ENCODE measurements at places on chromosomes 1 and 21. TPM values are rescaled to one million over a fixed set of nuclear protein-coding genes. Genes with fewer than 3 reads are reported as not detected.

- DNase-seq, result no peak
These were observed 30.6 kb downstream of the QSOX1 start for GRCh38 chr1:180185281-180185680.

DNA sequence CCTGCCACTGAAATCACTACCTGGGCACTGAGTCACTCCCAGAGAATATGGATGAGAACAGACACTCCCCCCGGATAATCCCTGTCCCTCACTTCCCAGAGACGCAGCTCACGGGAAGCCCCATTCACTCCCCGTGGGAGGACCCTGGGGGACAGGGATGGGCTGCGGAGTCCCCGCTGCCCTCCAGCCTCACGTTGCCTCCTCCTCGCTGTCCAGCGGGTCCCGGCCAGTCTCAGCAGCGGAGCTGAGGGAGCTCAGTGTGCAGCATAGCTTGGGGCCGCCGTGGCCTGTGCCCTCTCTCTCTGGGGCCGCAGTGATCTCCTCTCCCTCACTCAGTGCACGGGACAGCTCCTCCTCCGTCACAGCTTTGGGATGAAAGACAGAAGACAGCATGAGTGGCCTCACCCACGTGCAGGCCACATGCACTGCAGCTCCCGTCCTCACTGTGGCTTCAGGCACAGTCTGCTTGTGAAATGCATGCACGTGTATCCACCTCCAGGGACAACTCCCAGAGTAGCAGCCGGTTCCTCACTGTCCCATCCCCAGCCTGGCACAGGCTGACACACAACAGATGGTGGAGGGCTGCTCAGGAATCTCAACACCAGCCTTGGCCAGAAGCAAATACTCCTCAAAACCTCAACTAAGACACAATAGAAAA lies 7.4 kb downstream of the CFAP410 start:
- DNase-seq, result no peak

DNA sequence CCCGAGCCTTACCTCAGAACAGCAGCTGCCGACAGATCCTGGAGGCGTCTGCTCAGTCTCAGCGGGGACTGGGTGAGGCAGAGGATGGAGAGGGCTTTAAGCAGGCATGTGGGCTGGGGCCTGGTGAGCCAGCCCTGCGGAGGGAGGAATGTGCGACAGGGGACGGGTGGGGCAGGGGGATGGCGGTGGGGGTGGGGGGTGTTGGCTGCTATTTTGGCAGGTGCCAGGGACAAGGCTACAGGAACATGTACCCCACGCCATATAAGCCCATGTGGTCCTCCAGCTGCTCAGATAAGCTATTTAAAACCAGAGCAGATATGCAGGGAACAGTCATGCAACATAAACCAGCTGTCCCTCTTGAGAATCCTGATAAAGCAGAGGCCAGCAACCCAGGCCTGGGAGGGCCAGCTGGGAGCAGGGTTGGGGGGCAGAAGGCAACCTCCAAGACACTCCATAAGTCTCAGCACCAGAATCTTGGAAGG lies at the start of gene TNNT2:
Gene TNNT2, minus strand, starts transcription at position 70 of the 482 bp plus-strand sequence. CDS start 4,426 bp downstream, outside the sequence.
- DNase-seq, result no peak

CD5L gene
- not detected for total RNA-seq

PPFIA4 gene
- total RNA-seq, result 7.0 TPM

DNA sequence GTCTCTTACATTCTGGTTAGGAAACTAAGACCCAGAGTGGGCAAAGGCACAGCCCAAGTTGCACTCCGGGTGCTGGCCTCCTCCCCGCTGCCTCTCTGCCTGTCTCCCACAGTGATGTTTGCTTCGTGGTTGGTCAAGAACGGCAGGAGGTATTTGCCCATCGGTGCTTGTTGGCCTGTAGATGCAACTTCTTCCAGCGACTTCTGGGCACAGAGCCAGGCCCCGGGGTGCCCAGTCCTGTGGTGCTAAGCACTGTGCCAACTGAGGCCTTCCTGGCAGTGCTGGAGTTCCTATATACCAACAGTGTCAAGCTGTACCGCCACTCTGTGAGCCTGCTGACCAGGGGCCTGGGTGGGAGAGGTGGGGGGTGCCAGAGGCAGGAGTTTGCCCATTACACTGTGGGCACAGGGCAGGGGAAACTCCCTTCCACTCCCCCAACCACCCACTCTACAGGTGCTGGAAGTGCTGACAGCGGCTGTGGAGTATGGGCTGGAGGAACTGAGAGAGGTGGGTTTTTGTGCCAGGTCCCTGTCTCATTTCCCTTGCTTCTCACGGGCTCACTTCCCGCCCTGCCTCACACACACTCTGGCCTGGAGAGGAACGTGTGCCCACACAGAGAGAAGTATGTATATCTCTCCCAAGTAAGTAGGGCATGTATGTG lies 1.9 kb downstream of the BTBD19 start:
- DNase-seq, result no peak

DNA sequence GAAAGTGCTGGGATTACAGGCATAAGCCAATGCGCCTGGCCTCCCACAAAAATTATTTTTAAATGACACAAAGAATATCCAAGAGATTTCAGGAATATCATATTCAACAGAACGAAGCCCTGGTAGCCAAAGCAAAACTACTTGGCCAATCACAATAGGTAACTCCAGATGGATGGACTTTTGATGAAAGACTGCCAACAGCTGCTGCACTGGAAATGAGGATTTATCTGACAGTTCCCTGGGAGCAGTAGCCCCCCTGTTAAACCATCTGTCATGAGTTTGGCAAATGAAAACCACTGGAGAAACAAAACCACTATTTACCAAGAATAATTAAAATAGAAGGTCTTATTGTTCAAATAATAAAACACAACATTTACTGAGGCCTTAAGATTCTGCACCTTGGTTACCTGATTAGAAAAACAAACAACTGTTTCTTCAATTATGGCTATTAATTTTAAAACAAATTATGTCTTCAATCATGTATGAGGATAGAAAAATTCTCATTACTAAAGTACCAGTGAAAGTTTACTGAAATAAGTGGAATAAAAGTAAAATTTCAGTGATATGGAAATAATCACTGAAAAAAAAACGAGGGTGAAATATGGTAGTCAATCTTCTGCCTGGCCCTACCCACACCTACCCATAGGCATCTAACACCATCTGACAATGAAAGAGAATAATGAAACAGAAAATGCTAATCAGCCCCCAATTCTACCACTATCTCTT lies 34.3 kb upstream of the PSMG1 start:
- no peak for DNase-seq

DNA sequence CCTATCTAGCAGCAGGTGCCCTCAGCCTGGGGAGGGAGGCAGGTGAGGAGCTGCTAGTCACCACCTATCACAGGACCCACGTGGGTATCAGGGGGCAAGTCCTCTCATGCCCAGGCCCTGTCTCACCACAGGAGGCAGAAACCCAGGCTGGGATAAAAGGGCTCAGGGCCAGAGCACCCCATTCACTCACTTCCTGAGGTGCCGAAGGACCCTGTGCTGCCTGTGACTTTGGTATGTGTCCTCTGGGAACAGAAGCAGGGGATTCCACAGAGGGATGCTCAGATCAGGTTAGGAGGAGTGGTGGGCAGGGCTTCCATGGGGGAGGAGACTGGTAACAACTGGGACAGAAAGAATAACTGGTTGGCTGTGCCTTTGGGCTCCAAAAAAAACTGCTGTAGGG lies at the start of gene LCE1E:
Gene LCE1E, plus strand, starts transcription at position 181 of the 400 bp plus-strand sequence. CDS start 1,043 bp downstream, outside the sequence.
- DNase-seq, result no peak

DNA sequence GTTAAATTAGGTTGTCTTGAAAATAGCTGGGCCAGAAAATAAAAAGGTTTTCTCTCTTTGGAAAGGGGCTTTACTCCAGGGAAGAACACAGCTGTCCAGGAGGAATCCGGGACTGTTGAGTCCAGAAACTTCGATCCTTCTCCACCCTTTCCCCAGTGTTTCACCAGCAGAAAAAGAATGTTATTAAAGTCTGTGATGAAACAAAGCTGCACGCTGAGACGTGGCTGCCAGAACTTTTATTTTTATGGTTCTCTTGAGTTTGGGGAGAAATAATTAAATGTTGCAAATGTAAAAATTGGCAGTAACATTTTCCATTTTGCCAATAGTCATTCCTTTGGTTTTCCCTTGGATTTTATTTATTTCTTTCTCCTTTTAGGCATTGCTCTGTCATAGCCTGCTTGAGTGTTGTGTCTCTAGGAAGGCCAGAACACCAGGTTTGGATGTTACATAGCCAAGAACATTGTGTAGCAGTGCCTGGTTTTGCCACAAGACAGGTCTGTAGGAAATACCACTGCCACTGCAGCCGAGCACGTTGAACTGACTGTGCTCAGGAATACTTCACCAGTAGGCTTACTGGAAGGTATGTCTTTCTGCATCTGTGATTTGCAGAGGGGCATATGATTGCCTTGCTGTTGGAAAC lies 87.4 kb downstream of the ROR1 start:
- DNase-seq, result no peak

KAZN gene
- total RNA-seq, result 11.8 TPM

GRCh38 chr1:87346130-87346814 lies 17.6 kb downstream of the LMO4 start:
- no peak for DNase-seq

GRCh38 chr21:36813052-36813451 lies 114.1 kb downstream of the SIM2 start:
- no peak for DNase-seq

DNA sequence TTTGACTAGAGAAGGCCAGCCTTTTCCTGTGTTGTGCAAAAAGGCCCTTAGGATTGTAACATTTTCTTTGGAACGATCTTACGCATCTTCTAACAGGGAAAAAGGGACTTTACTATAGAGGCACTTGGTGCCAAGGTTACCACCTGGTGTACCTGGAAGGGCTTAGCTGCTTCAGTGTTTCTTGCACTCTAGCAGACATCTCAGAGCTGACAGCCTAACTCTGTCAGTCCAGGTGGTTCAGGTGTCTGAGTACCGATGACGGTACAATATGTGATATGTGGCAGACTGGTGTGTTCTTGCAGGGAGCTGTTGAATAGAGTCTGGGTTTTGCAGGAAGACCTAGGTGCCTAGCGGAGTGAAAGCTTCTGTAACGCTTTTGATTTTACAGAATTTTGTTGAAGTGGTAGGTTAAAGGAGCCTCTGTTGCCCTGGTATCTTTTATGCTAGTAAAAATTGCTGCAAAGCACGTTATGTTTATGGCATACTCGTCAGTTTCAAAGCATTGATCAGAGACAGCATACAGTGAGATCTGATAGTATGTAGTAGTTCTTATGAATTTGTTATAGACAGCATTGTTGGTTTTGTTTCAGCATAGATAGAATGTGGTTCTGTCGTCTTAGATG lies 1.4 kb downstream of the MAGI3 start:
- DNase-seq, result no peak

- DNase-seq, result no peak
These were observed 28.0 kb downstream of the STUM start for GRCh38 chr1:226576601-226577000.

PROK1 gene
- not detected for total RNA-seq

DNA sequence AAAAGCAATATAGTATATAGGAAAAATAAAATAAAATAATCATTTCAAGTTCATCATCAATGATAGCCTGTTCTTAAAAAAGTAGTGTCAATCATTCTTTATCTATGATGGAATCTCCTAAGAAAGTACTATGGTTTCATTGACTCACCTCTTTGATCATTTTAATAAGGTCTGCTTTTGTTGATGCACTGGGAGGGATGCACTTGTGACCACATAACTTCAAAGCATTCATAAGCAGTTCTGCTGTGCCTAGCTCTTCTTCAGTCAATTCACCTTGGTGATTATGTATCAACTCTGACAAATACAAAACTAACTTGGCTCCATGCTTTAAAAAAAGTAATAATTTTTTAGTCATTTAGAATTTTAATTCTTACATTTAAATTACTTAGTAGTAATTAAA lies 84.8 kb upstream of the GNG4 start:
- no peak for DNase-seq

CELSR2 gene
- 28.0 TPM for total RNA-seq

DNA sequence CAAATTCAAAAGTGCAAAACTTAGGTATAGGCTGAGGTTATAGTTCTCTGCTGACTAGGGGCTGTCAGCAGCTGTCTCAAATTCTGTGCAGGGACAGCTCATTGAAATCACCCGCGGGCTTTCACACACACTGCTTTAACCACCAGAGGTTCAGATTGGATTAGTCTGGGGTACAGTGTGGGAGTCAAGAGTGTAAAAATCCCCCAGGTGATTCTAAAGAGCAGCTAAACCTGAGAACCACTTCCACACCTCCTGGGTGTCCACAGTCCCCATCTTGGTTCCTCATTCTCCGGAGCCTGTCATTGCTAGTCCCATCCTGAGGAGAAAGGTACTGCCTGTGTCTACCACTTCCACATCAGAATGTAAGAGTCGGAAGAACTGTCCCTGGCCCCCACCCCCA lies 9.9 kb upstream of the TDRD10 start:
- DNase-seq, result no peak

DNA sequence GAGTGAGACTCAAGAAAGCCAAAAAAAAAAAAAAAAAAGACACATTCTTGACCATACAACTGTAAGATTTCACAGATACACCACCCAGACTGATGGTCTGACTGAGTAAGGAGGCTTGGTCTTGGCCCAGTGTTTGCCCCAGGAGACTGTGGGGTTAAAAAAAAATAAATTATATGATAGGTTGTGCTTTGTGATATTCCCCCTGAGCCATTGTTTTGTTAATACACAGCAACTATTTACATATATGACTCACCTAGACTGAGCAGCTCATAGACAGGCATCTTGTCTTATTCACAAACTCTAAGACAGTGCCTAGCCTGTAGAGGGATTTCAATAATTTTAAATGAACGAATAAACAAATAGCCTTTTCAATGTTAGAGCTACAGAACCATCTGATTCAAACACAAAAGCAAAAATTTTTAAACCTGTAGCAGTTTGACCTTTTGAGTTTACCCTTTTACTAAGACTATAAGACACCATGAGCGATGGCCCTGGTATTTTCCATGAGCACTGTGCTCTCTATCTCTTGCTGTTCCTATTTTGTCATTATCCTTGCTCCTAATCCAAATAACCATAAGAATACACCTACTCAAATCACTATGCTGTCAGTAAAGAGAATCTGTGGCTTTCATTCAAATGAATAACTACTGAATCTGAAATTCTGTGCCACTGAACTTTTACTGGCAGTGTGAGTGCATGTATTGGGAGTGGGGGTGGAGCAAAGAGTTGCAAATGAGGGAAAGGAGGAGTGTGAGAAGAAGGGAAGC lies 199.4 kb upstream of the PTBP2 start:
- no peak for DNase-seq

DNA sequence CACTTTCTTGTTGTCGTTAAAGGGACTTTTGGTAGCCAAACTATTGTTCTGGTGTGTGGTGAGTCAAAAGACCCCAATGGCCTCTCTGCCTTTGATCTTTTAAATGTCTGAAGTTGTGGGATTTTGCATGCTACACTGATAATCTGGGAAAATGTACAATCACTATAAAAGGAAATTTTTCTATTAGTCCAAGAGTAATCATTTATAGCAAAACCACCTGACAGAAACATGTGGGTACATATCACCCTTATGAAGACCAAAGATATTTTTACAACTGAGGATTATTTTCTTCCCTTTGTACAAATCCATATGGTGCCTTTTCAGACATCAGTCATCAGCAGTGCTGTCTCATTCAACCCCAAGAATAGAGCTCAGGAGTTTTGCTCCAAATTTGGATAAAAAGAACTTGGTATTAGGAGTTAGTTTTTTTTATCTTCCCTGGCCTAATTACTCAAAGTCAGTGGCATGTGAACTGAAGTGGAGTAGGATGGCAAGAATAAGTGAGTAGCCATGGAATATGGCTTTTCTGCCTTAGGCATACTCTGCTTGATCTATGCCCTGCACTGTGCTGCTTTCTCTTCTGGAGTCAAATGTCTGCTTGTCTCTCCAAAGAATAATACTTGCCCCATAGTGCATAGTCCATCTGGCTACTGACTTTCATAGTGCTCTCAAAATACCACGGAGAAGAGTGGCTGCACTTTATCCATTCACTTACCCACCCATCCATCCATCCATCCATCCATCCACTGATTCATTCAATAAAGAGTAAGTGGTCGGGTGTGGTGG lies 13.5 kb downstream of the GREM2 start:
- no peak for DNase-seq

GRCh38 chr21:39014747-39015146 lies 168.5 kb downstream of the PSMG1 start:
- no peak for DNase-seq

TRIM46 gene
- 15.0 TPM for total RNA-seq

All from H1 (cell line).